ENCODE measurements at places on chromosomes 16 and 17.

DNA sequence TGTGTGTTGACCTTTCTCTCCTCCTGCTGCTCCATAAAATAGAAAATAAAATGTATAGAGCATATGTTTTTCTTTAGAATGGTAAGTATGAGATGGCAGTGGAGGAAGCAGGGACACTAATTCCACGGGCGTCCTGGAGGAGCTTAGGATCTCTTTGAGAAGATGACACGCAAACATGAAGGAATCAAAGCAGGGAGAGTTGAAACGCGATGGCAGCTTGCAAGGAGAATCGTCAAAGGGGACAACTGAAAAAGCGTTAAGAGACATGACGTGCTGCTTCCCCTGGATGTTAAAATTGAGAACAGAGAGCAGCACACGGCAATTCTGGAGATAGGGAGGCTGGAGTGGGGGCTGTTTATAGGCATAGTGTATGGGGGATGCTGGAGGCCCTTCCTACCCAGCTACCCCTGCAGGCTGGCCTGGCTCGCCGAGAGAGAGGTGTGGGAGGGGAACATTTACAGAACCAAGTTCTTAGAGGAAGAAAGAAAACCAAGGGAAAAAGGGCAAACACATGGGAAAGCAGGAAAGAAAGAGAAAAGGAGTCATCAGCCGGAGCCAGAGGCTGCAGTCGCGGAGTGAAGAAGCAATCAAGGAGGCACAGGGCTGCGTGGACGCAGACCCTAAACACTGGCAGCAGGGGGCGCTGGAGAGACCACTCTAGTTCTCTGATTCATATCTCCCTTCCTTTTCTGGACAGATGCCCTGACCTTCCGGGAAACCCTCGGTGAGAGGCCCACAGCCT, 55.8 kb downstream of the MYH13 start:
- no peak for DNase-seq

GRCh38 chr16:79412783-79413225, 187.7 kb downstream of the MAF start:
- no peak for DNase-seq

GRCh38 chr16:53732296-53732929, 28.5 kb downstream of the FTO start:
- DNase-seq, result no peak

- no peak for DNase-seq
These were observed 23.9 kb upstream of the TMEM98 start for GRCh38 chr17:32903774-32904673.

DNA sequence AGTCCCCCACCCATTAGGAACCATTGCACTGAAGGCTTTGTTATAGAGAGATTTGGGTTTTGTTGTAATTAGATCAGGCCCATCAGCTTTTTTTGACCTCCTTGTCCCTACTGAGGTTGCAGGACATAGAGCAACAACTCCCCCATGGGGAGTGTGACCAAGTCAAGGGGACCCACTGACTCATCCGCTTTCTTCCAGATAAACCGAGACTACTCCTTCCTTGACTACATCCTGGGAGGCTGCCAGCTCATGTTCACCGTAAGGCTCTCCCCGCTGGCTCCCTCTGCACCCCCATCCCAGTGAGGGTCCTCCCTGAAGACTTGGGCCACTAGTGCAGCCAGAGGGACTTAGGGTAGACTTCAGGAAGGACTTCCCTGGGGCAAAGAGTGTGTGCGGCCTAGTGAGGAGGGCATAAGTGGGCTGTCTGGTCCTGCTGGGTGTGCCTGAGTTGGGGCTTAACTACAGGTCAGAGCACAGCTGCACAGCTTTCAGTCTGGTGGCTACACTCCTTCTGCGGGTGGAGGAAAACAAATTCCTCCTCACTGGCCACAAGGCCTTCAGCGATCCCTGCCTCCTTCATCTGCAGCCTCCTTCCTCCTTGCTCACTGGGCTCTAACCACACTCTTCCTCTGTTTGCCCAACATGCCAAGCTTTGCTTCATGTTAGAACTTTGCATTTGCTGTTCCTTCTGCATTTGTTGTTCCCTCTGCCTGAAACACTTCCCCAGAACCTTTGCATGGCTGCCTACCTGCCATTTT, 31.0 kb downstream of the CPNE2 start:
- DNase-seq, result no peak

DNA sequence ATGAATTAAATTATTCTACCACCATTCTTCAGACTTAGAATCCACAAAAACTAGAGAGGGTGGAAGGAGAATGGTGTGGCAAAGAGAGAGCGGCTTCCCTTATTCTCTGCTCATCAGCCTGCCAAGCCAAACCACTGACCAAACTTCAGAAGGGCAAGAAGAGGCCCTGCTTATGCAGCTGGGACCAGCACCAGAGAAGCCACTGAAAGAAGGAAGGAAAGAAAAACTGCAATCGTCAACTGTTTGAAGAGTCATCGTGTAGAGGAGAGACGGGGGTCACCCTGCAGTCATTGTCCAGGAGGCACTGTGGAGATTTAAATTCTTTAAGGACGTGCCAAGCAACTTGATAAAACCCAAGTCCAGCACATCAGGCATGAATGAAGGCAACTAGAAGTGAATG, 15.6 kb downstream of the PMP22 start:
- no peak for DNase-seq

GRCh38 chr16:54107583-54108202, 178.9 kb downstream of the IRX3 start:
- DNase-seq, result no peak

GRCh38 chr17:75454193-75454592, 2.2 kb upstream of the TMEM94 start:
- DNase-seq, result no peak

DNA sequence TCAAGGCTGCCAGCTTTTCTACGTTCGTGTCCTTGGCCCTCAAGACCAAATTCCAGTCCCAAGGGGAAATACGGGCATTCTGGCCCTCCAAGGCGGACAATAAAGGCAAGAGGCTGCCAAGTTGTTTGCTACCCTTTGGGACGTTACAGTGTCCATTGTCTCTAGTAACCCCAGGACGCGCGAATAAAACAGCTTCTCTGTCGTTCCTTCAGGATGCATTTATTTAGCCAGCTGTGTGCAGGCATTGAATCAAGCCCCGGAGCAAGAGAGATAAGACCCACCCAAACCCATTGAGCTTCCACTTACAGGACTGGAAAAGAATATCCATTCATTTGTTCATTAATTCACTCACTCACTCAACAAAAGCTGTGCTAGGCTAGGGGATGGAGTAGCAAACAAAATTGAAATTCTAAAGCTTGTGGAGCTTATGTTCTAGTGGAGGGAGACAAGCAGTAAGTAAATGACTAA, 656 bp downstream of the MRPL58 start:
- no peak for DNase-seq

GRCh38 chr17:41792845-41793783, 6.6 kb upstream of the JUP start:
- no peak for DNase-seq

GRCh38 chr16:74094962-74095361, 201.7 kb upstream of the PSMD7 start:
- DNase-seq, result no peak

- no peak for DNase-seq
These were observed 216.3 kb downstream of the SPECC1 start for GRCh38 chr17:20225162-20226115.

DNA sequence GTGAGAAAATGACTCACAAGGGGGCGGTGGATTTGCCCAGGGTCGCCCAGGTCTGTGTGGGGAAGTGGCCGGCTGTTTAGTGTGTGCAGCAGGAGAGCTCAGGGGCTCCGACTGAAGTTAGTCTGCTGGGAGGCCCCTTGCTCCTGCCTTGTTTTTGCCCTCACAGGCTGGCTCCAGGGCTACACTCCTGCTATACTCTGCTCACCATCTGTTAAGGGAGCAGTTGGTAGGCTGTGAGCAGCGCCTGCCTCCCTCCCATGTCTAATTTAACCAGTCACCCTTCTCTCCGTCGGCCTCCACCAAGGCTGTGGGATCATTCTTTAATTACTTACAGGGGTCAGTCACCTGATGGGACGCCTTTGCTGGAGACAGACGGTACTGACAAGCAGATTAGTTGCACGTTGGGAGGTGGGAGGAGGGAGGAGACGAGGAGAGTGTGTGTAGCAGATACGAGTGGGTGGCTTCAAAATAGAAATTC, 35.5 kb downstream of the KSR1 start:
- DNase-seq, result no peak

- no peak for DNase-seq
These were observed 20.2 kb downstream of the ZNF778 start for GRCh38 chr16:89237733-89238132.

GRCh38 chr16:59573528-59574271, 839.6 kb upstream of the GOT2 start:
- DNase-seq, result no peak

DNA sequence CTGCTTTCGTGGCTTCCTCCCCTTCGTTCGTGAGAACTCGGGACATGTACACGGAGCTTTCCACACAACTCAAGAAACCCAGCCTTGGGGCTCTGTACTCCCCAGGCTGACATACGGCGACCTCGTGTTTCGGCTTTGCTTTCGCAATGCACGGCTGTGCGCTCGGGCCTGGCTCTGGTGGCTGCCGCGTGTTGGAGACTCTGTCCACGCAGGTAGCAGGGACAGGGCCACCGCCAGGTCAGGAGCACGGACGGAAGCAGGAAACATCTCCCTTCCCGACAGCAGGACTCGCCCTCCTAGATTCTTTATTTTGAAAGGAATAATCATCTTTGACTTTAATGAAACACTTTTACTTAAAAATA, 17.3 kb downstream of the UTS2R start:
- DNase-seq, result no peak

- no peak for DNase-seq
These were observed 75.9 kb downstream of the PRKCA start for GRCh38 chr17:66378296-66378695.

DNA sequence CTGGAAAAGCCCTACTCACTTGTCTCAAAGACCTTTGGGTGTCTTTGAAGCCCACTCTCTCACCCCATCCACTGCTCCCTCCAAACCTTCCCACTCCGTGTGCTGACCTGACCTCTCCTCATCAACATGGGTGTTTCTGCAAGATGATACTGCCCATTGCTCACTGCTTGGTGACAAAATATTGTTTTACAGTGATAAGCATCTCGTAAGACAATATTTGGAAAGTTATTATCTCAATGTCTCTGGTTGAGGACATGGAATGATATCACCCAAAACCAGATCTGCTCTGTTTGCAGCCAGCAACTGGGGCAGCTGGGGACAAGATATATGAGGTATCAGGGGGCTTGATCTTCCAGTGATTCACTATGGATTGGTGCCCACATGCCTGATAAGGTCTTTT, 195.8 kb downstream of the SALL1 start:
- DNase-seq, result no peak

- DNase-seq, result no peak
These were observed 165.7 kb downstream of the STX8 start for GRCh38 chr17:9409878-9410277.

GRCh38 chr16:85908444-85908843, 9.5 kb downstream of the IRF8 start:
- DNase-seq, result no peak

GRCh38 chr17:19494961-19495806, 38.5 kb upstream of the SLC47A1 start:
- no peak for DNase-seq

DNA sequence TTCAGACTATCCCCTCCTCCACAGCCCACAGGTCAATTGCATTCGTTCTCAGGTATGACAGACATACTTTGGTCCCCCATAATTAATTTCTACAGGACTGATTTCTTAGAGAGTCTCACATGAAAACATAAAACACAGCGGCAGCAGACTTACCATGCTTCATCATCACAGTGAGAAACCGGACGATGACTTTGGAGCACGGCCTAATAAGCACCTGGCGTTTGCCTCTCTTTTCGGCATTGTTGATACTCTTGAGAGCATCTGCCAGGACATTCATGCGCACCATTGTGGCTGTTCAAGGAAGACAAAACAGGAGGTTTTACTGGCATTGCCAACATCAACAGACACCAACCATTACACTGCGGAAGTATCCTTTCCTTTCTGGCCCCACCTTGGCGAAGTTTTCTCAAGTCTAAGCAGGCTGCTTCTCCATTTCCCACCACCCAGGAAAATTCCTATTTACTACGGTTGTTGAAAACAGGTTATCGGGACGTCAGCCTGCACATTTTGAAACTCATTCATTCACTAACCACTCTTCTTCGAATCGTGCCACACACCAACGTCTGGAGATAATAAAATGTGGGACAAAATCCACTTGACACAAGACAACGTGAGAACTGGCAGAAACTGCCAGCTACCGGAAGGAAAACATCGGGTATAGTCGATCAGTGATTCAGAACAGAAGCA, 1.2 kb downstream of the RPS15A start:
- DNase-seq, result peak; percentile 51

GRCh38 chr17:15431196-15431595, 36.2 kb downstream of the CDRT4 start:
- no peak for DNase-seq

DNA sequence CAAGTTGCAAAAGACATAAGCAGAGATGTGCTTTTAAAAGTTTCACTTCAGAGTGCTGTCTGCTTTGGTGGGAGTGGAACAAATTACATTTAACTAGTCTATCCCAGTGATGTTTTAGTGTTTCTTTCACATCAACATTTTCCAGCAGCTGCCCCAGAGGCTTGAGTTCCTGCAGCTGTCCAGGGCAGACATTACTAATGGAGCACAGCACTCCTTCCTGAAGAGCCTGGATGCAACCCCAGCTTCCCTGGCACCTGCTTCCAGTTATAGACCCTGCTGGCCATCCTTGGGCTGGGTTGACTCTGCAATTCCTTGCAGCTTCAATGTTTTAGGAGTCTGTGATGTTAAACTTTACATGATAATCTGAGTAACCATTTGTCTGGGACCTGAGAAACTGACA, 61.4 kb upstream of the PIRT start:
- no peak for DNase-seq

DNA sequence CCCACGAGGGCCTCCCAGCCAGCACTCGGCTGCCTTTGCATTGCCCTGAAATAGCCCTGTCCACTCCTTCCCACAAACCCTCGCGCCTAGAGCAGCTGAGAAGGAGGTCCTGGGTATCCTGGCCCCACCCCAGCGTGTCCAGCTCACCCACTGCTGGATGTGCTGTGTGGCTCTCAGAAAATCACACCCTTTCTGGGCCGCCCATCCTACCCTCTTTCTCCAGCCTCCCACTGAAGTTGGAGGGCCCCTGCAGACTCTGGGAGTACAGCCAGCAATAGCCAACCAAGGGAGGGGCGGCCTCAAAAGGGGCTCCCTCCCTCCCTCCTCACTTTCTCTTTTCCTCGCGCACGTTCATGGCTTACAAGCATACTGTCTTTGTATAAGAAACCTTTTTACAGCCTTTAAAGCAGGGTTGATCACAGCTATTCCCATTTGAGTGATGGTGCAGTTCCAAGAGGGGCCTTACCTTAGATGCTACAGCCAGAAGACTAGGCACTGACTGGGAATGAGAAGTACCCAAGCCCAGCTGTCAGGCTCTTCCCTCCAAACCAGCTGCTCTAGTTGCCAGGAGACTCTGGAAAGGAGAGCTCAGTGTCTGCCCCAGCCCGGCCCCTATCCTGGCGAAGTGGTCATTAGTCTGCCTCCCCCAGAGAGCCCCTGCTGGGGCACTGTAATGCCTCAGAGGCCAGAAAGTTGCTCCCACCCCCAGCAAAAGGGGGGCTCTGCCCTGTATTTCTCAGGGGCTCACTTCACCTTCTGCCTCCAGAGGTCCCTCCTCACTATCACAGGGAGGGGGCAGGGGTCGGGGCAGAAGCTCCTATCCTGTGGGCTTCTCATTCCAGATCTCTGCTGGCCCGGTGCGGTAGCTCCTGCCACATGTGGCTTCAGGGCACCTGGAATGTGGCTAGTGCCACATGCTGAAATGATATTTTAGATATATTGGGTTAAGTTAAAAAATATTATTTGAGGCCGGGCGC, 38.1 kb downstream of the DCAKD start:
- no peak for DNase-seq

Measured in T-helper 2 cell (primary cell).